ENCODE measurements at places on chromosomes 7 and 10.

DNA sequence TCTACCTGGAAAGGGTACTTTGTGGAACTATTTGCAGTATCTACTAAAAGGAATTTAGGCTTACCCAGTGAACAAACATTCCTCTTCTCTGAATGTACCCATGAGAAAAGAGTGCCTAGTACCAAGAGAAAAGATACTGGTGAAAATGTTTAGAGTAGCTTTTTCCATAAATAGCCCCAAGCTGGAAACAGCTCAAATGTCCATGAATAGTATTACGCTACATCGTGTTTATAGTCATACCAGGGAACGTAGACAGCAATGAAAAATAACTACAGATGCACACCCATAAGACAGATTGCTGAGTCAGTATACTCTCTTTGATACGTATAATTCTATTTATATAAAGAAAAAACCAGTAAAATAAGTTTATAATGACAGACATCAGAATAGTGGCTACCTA is 285.9 kb downstream of the KLF6 start:
- no peak for DNase-seq

DNA sequence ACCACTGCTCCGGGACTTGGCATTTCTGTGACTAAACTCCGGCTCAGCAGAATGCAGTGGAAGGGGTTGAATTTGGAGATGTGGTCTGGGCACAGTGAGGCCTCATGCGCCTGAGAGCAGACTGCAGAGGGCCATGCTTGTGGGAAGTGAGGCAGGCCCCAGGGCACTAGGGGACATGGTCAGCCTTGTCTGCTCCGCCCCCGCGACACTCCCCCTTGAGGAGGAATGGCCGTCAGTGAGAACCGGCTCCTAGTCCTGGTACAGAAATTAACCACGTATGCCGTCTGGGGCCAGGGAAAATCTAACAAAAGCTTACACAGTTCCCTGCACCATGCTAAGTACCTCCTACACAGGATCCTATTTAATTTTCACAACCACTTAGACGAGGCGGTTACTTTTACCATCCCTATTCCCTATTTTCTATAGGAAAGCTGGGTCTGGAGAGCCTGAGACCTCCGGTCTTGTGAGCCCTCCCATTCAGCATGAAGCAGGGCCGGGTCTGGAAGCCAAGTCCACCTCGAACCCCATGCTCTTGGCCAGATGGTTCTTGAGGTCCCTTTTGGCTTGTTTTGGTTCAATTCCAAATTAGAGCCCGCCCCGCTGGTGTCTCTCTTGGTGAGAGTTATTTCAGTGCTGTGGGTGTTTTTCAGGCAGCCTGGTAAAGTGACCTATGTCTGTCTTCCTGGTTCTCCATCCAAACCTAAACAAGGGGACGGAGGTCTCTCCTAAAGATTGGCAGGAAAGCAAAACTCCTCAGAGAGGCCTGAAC is 87.7 kb upstream of the PITRM1 start:
- no peak for DNase-seq

GRCh38 chr10:132861884-132862461 is 76.0 kb upstream of the NKX6-2 start:
- DNase-seq: no peak

- no peak for DNase-seq
Measured at GRCh38 chr7:126485791-126486190, 767.0 kb downstream of the GRM8 start.

- DNase-seq: no peak
Measured at GRCh38 chr10:121994429-121994941, 5.5 kb downstream of the TACC2 start.
